ENCODE measurements at places on chromosomes 5 and 9.

DNA sequence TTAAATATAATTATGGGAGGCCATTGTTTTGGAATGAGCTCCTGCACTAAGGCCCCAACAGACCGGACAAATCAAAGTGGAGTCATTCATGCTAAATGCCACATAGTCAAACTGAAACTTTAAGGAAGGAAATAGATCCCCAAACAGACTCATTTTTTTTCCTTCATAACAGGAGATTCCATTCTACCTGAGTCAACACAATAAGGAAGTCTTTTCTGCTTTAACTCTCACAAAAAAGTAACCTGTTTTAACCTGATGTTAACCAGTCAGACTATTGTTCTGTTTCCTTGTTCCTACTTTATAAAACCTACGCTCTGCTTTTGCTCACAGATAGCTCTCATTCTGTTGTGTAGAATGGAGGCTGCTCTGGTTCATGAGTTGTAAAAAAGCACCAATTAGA, 234.9 kb downstream of the YTHDC2 start:
- no peak for DNase-seq

GRCh38 chr9:128101690-128102089, 25.8 kb downstream of the PTGES2 start:
- no peak for DNase-seq

DNA sequence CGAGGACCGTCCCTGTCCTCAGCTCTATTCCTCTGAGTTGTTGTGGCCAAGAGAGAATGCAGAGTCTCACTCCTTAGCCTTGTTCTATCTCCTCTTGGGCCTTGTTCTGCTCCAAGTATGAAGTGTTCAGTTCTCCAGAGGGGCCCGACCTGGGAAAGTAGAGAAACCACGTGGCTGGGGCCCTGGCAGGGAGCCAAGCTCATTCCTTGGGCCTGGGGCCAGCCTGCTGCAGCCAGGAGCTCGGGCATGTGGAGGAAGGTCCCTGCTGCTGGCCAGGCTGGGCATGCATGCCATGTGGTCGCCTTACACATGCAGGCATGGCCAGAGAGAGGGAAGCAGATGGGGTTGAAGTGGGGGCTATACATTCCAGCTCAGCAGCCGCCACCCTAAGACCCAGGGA, 60.7 kb downstream of the COL27A1 start:
- DNase-seq, result no peak

DNA sequence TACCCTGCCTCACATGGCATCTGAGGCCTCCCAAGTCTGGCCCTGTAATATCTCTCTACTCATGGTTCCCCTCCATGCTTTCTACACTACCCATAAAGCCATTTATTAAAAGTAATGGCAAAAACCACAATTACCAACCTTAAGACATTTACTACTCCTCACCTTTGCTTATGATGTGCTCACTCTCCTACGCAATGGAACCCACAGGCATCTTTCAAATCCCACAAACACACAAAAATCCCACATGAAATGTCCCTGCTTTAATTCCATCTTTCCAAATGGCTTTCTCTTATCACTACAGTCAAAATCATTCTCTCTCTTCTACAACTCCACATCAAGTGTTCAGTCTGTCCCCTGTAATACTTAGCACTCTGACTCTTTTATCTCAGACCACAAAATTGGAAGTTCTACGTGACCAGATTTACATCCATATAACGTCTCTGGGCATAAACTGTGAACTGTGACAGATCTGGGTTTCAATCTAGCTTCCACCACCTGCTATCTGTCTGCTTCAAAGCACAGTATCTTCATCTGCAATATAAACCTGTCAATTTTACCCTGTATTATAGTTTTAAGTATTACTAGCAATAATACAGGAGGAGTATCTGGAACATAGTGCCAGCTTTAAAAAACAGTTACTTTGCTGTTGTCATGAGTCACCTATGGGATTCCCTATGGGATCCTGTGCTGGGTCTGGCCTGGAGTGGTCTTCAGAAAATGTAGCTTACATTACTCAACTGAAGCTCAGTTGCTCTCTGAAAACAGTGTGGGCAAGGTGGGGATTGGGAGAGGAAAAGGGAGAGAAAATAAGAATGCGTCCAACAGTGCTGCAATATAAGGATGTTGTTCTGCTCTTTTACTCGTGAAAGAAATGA, 137.1 kb upstream of the TRIM32 start:
- no peak for DNase-seq

All from GF-D8 (cell line).